ENCODE measurements at places on chromosomes 16 and 17.

- DNase-seq: no peak
These were observed 49.7 kb upstream of the ENDOV start for GRCh38 chr17:80365001-80365965.

GRCh38 chr17:44115585-44116415, 7.6 kb downstream of the HDAC5 start:
- DNase-seq: no peak

DNA sequence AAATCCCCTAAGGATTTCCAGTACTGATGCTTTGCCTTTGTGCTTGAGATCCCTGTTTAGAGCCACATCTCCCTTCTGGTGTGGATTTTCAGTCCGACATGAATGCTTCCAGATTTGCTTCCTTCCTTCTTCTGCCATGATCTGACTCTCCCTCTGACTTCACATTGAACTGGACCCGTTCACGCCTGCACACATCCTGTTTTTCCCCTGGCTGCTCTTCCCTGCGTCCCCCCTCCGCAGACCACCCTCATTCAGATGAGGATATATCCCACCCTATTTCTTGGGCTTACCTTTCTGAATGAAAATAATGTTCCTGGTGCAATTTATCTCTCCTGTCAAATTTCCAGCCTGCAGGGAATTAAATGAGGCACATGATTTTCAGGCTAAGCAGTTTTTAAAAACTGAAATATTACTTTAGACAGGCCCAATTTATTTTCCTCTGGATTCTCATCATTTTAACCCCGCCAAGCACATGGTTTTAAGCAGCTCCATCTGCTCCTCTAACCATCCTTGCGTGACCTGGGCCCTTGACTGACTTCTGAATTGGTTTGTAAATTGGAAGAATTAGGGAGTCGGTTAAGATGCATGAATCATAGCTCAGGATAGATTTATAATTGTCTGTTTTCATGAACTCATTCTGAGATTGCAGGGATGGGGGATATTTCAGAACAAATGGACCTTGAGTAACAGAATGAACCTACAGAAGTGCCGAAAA, 59.2 kb downstream of the BMERB1 start:
- DNase-seq: no peak

DNA sequence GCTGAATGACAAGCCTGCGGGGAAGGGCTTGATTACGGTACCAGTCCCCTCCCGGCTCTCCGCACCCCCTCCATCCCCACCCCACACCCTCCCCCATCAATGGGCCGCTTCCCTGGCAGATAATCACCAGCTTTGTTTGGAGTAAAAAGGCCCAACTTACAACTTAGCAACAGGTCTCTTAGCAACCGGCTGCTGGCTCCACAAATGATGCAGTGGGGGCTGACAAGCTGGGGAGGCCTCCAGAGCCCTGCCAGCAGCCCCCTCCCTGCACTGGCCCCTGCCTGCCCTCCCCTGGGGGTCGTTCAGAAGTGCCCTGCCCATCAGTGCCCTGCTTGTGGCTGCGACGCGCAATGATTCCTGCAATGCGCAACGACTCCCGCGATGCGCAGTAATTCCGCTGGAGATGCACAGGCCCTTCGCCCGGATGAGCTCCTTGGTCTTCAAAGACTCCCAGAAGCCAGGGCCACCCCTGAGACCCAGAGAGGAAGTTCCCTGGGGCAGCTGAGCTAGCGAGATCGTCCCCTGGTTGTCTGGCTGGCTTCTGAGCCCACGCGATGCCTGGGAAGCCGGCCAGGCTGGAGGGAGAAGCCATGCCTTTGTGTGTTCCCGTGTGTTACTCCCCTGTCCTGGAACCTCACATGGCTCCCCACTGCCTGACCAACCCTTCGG, 23.3 kb downstream of the CPNE2 start:
- no peak for DNase-seq

DNA sequence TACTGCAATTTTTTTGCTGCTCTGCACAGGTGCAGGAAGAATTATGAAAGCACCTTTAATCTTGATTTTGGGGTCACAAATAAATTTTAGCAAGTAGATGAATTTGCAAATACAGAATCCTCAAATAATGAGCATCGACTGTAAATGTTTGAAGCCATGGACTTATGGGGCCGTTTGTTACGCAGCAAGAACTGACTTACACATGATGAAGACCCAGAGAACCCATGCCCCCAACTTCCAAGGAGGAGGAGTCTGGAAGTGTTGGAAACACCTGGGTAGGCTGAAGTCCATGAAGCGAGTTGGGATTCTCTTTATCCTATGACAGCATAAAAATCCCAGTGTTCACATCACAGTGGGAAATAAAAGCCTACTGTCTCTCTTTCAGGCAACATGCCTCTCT, 176.6 kb downstream of the RBFOX3 start:
- DNase-seq: no peak

- DNase-seq: no peak
These were observed 32.0 kb upstream of the SMPD3 start for GRCh38 chr16:68480084-68480995.

DNA sequence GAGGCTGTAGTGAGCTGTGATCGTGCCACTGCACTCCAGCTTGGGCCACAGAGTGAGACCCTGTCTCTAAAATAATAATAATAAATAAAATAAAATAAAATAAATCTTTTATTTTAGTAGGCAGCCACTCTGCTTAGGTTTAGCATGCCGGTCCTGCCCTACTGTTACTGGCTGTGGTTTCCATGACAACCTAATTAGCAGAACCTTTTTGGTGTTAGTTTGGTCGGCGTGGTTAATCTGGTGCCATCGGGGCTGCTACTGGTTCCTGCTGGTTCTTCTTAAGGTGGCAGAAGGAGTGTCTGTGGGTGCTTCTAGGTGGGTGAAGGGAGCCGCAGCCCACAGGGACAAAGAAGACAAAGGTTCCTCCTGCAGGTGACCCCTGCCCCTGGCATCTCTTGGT, 37.8 kb upstream of the CBX4 start:
- no peak for DNase-seq

- DNase-seq: no peak
These were observed 1.9 kb downstream of the CLCN7 start for GRCh38 chr16:1472974-1473373.

DNA sequence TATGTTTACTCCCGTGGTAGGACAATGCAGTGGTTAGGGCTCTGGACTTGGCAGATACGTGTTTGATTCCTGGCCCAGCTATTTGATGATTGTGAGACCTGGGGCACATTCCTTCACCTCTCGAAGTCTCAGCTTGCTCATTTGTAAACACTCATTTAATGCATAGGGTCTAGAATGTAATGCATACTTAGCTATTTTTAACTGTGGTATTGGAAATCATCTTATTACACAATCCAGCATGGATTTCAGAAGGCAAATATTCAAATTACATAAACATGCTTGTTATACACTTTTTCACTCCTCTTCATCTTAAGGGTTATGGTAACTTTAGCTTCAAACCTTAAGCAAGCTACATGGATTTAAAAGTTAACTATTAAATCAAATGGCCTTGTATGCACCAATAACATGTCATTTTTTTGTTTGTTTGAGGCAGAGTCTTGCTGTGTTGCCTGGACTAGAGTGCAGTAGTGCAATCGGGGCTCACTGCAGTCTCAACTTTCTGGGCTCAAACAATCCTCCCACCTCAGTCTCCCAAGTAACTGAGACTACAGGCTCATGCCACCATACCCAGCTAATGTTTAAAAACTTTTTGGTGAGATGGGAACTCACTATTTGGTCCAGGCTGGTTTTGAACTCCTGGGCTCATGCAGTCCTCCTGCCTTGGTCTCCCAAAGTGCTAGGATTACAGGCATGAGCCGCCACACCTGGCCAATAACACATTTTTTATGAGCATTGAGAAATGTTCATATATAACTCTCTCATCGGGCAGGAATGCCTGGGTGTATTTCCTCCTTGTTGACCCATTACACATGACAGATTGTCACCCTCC, 52.5 kb downstream of the VAT1L start:
- DNase-seq: no peak

DNA sequence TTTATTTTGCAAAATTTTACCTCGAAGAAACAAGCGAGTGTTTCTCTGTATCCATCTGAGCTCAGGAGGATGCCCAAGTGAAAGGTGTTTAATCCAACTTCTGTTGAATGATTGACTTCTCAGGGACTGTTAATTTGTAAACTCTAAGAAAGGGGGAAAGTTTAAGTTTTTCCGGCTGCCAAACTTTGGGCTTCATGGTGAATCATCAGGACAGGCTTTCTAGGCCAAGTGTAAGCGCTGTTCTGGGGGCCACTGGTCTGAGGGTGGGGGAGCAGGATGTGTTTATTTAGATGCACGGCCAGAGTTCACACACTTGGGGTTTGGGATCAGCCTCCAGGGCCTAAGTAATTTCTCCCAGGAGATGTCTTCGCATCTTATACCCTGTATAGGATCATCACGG, 110.4 kb downstream of the PITPNC1 start:
- DNase-seq: no peak

DNA sequence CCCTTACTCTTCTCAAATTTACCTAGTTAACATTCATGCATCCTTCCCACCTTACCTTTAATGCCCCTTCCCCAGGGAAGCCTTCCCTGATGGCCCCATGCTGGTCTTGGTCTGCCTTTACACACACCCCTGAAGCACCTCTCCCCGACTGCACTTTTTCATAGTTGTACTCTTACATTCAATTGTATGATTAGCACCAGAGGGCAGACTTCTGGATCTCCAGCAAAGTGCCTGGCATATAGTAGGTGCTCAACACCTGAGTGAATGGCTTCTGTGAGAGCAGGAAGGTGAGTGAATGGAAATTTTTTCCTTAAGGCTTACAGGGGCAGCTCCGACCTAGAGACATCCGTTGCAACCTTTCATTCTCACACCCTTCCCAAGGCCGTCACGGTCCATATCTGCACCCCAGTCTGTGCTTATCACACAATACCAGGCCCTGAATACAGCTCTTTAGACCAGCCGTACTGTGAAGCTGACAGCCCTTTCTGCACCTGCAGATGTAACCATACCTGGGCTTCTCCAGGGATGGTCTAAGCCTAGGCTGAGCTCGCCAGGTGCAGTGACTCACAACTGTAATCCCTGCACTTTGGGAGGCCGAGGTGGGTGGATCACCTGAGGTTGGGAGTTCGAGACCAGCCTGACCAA, 4.4 kb downstream of the PGAP3 start:
- no peak for DNase-seq

DNA sequence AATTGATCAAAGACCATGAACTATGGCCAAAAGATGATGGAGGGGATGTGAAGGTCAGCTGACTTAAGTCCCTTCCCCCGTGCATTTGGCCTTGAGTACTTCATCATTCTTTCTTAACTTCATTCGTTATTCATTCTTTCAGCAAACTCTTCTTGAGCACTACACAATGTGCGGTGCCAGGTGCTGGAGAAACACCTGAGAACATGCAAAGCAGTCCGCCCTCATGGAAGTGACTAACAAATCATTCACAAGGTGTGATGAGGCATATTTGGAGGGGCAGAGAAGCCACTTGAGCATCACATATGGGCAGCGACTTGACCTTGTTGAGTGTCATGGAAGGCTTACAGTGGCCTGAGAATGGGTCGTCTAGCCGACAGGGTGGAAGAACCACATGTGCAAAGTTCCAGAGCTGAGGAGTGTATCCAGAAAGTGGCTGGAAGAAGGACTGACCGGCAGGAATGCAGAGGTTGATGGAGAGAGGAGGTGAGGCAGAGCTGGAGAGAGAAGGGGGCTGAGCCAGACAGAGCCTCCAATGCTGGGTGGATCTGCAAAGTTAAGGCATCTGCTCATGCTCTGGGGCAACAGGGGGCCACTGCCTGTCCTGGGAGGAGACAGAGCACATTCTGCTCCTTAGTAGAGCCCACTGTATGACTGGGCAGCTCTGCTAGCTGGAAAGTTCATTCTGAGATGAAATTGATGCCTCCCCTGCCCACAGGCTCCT, 25.1 kb upstream of the EIF1 start:
- no peak for DNase-seq

DNA sequence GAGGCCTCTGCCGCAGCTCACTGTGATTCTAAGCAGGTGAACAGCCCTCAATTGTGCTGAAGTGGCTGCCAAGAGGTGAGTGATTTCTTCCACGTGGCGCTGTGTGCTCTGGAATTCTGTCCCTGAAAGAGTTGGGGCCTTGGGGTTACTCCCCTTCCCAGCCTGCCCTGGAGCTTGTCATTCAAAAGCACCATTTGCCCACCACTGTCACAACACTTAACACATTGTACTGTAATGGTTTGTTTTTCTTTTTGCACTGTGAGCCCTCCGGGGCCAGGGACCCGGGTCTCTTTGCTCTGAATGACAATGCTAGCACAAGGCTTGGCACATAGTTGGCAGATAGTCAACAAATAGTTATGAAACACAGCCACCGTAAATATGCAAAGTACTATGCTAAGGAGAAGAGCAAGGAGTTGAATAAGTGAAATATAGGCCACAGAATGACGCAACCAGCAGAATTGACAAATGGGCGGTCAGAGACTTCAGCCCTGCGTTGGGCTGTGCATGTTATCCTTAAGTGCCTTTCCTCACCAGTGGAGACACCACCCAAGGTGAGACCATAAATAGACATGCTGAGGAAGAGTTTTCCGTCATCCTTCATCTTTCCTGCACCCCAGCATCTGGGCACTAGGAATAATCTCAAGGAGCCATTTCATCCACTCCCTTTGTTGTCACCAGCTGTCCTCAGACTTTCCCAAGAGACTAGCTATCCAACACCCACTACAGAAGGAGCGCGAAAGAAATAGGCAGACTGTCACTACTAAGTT, 112.0 kb upstream of the DNAH9 start:
- DNase-seq: no peak

GRCh38 chr17:72927146-72927545, 165.3 kb downstream of the SLC39A11 start:
- no peak for DNase-seq

DNA sequence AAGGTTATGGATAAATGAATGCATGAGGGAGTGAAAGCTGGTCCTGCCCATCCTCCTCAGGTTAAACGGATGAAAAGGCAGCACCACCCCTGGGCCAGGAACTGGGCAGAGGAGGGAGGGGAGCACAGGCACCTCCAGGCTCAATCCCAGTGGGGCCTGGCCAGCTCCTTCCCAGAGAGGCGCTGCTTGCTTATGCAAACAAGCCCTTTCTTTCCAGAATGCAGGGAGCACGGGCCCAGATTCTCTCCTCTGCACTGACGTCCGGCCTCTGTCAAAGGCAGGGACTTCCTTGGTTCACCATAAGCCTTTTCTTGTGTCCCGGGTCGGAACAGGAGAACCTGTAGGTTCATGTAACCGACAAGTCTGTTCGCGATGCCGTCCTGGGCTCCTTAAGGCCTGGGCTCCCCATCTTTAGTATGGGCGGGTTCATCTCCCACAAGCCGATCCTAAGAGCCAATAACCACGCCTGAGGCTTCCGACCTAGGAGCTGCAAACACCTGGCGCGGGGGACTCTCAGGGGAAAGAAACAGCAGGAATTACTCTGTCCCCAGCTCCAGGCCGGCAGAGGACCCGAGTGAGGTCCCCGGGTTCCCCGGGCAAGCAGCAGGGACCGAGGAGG, 16.3 kb downstream of the ENPP7 start:
- no peak for DNase-seq

GRCh38 chr16:8622315-8622656, 788 bp downstream of the METTL22 start:
- DNase-seq: no peak

GRCh38 chr17:35764123-35764991, 3.7 kb downstream of the C17orf50 start:
- DNase-seq: peak; percentile 75

Data from stimulated activated CD4-positive, alpha-beta T cell treated with anti-CD3 and anti-CD28 coated beads, Interleukin-15, amount 100 ng/mL, for 1 hour (primary cell).